Lower lobe of right lung (tissue), 2 donors: ENCODE measurements at places on chromosomes 7 and 10.
A peak's percentile ranks its signal among the peaks of the same experiment; 100 is the strongest.

GRCh38 chr10:120095875-120096274 lies 203.3 kb downstream of the SEC23IP start:
- DNase-seq, result no peak

- no peak for DNase-seq
Observed at GRCh38 chr7:100949227-100949932, at the start of gene MUC3A. Gene MUC3A (plus strand): TSS chr7:100949534. CDS start chr7:100949625, 91 bp downstream.

DNA sequence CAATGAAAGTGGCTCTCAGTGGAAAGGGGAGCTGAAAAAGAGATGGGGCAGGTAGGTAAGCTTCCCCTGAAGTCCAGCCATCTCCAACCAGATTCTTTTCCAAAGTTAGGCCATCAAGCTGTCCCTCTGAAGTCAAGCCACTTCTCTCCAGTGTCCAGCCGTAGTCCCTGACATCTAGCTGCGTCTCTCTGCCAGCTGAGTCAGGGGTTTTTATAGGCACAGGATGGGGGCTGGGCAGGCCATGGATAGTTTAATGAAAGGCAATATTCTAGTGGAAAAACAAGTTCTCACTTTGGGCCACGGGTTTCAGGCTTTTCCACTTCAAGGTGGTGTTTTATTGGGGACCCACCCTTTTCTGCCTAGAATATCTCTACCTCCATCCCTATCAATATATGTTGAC lies 36.8 kb downstream of the AVL9 start:
- no peak for DNase-seq

DNA sequence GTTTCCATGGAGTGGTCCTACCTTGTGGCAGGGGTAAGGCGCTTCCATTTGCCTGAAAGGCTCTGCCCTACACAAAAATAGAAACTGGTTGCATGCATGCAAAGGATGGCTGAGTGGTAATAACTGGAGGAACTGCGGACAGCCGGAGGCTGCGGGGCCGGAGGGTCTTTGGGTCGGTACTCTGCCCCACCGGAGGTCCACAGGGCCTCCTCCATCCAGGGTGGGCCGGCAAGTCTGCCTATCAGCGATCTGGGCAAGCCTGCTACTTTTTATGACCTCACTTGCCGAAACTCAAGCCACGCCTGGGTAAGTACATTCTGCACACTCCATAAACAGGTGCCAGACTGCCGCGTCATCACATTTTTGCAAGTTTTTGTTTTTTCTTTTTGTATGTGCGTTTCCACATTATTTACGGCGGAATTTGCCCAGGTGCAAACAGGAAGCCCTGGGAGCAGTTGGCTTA lies 30.0 kb downstream of the TACC2 start:
- DNase-seq, result peak; percentile 51

DNA sequence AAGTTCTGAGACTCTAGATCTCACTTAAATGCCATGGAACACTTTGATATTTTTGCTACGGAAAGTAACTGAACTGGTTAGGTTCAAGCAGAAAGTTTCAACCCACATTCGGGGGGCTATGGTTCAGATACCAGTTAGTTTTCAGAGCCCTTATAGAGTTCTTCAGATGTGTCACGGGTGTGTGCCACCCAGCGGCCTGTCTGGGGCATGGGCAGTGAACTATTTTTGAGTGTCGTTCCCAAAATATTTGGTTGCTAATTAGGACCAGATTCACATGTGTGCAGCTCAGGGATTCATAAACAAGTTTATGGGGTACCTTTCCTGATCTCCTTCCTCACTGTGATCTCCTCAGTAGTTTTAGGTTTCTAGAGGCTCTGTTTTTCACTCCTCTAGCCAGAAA lies 271.9 kb downstream of the C7orf25 start:
- DNase-seq, result no peak

DNA sequence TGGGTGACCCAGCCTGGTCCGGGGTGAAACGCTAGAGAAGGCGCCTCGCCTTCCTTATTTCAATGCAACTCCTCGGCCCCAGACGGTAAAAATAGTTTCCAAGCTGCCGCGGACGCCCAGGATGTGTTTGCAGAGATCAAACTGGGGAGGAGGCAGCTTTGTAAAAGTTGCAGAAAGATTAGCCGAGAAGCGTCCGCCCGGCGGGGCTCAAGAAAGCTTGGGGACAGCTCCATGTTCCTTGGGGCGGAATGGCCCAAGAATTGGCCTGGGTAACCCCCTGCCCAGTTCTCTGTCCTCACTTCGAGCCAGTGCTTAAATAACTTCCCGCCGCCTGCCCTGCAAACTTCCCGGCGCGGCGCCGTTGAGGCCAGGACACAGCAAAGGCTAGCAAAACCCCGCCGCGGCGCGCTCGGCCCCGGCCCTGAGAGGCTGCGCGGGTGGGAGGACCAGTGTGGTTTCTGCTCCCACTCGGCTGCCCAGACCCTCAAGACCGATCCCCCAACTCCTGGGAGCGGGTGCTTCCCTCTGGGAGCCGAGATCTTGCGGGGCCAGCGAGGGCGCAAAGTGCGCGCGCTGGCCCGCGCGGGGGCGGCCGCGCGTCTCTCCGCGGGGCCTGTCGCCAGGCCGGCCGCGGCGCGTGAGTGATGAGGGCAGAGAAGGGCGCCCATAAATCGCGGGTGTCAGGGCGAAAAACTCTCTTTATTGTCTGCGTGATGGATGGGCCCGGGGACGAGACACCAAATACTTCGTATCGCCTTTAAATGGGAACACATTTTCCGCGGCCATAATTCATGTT lies 6.3 kb upstream of the ZNF503 start:
- peak; percentile 69 for DNase-seq

DNA sequence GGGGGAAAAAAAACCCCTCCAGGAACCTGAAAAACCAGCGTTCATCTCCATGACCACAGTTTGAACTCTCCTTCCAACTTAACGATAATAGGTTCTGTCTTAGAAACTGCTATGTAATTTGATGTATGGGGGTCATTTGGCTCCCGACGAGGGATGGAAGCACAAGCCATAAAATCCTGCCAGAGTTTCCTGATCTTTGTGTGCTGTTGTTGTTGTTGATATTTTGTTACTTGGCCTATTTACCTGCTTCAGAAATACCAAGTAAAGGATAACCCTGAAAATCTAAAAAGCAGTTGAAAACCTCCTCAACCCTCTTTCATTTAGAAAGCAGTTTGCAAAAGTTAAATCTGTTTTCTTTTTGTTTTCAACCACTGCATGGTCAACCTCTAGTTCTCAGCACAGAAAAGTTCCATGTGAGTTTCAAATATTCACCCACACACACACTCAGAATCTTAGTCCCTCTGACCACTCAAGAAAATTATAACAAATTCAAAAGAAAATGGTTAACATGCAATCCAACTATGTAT lies 9.3 kb upstream of the HOXA2 start:
- DNase-seq, result no peak

GRCh38 chr10:132560241-132560731 lies 22.7 kb downstream of the INPP5A start:
- no peak for DNase-seq

DNA sequence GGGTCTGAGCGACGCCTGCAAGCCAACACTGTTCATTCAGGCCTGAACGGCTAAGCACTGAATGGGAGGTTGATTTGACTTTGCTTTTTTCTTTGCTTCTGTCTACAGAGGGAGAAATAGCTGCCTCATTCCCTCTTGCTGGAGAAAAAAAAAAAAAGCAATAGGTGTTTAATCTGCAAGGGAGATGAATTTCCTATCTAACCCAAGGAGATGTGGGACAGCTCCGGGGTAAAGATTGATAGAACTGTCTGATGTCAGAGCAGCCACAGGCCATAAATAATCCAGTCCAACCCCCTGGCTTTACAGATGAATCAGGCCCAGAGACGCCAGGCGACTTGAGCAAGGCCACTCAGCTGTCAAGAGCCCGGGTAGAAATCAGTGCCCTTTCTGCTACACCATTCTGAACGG lies 168.0 kb downstream of the ARHGAP12 start:
- no peak for DNase-seq

- DNase-seq, result no peak
Observed at GRCh38 chr7:149180722-149181449, 14.5 kb upstream of the ZNF282 start.

- DNase-seq, result no peak
Observed at GRCh38 chr10:73576178-73576889, 14.8 kb downstream of the USP54 start.

DNA sequence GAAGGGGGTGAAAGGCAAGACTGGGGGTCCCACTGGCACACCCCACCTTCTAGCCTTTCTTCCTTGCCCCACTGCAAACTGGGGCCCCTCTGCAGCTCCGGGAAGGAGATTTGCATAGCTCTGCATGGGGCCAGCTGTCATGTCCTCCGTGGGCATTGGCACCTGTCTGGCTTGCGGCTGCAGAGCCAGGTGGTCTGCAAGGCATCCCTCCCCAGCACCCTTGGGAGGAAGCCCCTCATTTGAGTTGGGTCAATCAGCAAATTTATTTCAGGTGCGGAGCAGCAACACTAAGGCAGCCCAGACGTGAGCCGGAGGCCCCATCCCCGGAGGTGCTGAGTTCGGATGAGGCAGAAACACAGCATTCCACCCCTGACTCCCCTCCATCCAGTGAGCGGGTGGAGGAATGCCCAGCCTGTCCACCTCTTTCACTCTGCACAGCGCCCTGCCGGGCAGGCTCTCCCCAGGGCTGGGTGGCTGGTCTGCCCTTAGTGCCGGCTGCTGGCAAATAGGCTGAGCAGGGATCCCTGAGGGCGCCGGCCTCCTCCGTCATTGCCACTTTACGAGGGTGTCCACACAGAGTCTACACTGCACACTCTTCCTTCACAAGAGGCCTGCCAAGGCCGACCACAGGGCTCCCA lies 143.2 kb downstream of the TCERG1L start:
- no peak for DNase-seq

GRCh38 chr10:67697724-67698131 lies 1.7 kb upstream of the CTNNA3 start:
- DNase-seq, result no peak

DNA sequence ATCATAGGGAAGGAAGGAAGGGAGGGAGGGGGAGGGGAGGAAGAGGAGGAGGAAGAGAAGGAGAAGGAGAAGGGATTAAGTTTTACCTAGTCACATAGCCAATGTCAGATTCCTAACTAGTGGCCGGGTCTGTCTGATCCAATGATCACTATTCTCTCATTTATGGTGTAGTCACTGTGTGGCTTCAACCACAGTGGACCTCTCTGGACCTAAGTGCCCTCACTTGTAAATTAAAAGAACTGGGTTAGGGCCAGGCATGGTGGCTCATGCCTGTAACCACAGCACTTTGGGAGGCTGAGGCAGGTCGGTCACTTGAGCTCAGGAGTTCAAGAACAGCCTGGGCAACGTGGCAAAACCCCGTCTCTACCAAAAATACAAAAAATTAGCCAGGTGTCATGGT lies 6.6 kb upstream of the SERPINE1 start:
- DNase-seq, result no peak

DNA sequence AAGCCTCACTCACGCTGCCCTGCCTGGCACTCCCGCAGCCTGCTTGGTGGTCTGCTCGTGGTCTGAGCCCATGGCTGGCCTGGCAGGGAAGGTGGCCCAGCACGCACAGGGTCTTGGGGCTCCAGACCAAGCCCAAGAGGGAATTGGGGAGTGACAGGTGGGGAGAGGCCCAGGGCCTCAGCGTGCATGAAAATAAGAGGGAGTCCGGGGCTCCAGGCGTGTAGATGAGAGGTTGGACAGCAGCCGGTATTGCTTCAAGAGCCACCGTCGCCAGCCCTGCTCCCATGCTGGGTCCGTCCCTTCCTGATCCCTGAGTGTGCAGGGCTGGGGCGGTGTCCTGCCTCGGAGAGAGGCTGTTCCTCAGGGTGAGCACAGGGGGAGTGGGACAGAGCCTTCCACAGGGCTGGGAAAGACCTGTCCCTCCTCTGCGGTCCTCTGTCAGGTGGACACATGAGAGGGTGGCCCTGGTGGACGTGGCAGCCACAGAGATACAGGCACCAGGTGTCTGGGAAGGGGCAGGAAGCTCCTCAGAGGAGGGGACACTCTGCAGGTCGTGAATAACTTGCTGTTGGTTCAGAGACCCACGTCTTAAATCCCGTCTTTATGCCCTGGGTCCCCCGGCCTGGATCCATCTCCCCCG lies 113.1 kb downstream of the INPP5A start:
- DNase-seq, result peak; percentile 24

- DNase-seq, result no peak
Observed at GRCh38 chr10:107548301-107548700, 383.8 kb upstream of the SORCS1 start.

DNA sequence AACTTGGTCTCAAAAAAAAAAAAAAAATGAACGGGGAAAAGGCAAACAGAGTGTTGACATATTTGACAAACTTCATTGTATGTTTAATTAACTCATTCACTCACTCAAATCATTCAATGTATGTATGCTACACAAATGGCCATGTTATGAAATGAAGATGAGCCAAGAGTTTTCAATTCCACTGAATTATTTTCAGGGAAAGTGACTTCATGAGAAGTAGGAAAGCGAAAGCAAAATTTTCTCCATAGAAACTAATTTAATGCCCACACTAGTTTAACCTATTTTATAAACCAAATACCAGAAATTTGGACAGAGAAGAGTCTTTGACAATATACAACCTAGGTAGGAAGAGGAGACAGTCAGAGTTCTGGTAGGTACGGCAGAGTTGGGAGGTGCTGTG lies 119.5 kb downstream of the HIPK2 start:
- no peak for DNase-seq

GRCh38 chr7:16803881-16804673 lies 722 bp downstream of the AGR2 start:
- DNase-seq, result no peak

DNA sequence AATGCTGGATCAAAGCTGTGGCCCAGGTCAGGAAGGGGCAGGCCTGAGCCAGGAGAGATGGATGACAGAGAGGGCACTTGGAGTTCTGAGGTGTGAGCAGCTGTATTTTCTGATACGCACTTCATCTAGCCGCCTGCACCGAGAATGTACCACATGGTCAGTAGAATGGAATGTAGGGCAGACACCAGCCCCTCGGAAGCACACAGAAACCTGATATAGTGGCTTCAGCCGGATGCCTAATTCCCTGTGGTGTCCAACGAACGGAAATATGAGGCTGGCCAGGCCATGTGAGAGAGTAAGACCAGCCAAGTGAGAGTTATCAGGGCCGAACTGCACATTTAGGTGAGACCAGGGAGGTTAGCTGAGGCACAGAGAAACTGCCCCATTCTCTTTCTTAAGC lies 46.7 kb upstream of the PLCE1 start:
- no peak for DNase-seq

DNA sequence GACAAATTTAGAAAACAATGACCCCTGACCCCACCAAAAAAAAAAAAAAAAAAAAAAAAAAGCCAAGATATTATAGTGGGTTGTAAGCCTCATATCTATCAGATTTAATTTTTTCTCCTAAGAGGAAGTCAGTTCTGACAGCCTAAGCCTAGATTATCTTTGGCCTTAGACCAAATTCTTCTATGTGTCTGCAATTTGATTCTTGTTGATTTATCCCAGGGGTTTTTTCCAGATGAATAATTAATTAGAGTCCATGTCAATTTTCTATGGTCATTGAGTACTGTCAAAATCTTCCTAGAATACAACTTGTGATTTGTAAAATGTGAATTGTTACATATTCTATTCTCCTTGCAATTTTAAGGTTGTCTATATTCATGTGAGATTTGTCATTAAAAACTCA lies 151.6 kb upstream of the CACNA2D1 start:
- DNase-seq, result no peak

GRCh38 chr7:84812021-84812420 lies 374.8 kb downstream of the SEMA3D start:
- no peak for DNase-seq

- no peak for DNase-seq
Observed at GRCh38 chr10:52284416-52285013, 29.6 kb upstream of the DKK1 start.

- no peak for DNase-seq
Observed at GRCh38 chr7:11054033-11054432, 80.4 kb downstream of the PHF14 start.

- DNase-seq, result no peak
Observed at GRCh38 chr10:104069613-104070012, 16.1 kb downstream of the COL17A1 start.

- no peak for DNase-seq
Observed at GRCh38 chr10:67141300-67141699, 215.5 kb downstream of the LRRTM3 start.
